SJSA1 (cell line): ENCODE measurements at places on chromosomes 1 and 21.

GRCh38 chr21:42040411-42041180 lies 30.4 kb upstream of the ZBTB21 start:
- peak; percentile 98 for DNase-seq

- DNase-seq, result no peak
These were observed 6.9 kb upstream of the TTLL10 start for GRCh38 chr1:1166642-1167397.

DNA sequence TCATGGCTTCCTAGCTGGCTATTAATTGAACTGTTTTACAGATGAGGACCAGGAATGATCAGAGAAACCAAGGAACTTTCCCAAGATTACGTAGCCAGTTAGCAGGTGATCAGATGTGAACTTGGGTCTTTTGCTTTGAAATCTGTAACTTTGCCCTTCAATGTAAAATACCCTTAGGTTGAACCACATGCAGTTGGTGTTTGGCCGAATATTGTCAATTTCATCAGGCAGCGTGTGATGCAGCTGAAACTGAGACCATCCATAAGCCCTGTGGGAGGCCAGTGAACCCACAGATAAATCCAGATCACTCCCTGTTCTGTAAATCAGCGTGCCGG lies 150.8 kb downstream of the ETS2 start:
- no peak for DNase-seq

DNA sequence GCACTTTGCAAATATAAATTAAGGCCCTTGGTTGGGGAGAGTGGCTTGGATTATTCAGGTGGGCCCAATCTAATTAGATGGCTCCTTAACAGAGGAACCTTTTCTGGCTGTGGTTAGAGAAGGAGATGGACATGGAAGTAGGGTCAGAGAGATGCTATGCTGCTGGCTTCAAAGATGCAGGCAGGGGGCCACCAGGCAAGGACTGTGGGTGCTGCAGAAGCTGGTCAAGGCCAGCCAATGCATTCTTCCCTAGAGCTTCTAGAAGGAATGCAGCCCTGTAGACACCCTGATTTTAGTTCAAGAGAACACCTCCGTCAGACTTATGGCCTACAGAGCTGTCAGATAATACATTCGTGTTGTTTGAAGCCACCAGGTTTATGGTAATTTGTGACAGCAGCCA lies 3.7 kb upstream of the TMEM9 start:
- no peak for DNase-seq

DNA sequence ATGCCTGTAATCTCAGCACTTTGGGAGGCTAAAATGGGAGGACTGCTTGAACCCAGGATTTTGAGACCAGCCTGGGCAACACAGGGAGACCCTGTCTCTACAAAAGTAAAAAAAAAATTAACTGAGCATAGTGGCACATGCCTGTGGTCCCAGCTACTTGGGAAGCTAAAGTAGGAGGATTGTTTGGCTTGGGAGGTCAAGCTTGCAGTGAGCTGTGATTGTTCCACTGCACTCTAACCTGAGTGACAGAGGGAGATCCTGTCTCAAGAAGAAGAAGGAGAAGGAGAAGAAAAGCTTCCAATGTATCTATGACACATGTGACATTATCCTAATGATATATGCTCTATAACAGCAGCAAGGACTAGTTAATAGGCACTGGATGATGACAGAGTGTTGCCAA lies 20.1 kb upstream of the ARHGAP29 start:
- DNase-seq, result no peak

DNA sequence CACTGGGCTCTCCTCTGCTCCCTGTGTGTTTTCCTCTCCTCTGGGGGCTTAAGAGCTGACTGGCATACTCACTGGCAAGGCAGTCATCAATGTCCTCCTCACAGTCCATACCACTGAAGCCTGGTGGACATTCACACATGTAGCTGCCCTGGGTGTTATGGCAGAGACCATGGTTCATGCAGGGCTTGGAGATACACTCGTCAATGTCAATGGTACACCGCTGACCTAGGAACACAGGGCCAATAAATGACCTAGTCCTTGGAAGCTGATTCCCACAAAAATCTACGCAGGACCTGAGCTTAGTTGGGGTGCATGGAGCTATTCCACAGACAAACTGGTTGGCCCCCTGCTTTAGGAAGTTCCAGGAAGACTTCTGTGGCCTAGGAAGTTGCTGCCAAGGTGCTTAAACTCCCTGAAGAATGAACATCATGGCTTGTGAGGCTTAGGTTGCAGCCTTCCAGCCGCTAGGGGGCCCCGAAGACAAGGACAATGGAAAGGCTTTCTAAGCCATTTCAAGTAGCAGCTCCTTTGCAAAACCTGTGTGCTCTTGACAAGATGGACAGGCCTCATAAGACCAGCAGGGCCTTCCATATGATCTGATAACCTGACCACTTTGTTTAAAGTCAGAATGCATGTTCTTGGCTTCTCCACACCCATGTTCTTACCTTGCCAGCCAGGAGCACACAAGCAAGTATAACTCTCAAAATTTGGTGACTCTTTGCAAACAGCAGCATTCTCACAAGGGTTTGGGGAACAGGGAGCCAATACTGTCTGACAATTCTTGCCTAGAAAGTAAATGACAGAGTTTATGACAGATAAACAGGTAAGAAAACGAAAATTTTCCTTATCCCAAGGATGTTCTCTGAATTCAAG lies 52.3 kb upstream of the ADAM30 start:
- peak; percentile 80 for DNase-seq

GRCh38 chr1:247103859-247104591 lies at the start of gene ZNF669:
TSS of gene ZNF669 (minus strand) at chr1:247104356. CDS start at chr1:247104199, 157 bp downstream.
- peak; percentile 96 for DNase-seq

DNA sequence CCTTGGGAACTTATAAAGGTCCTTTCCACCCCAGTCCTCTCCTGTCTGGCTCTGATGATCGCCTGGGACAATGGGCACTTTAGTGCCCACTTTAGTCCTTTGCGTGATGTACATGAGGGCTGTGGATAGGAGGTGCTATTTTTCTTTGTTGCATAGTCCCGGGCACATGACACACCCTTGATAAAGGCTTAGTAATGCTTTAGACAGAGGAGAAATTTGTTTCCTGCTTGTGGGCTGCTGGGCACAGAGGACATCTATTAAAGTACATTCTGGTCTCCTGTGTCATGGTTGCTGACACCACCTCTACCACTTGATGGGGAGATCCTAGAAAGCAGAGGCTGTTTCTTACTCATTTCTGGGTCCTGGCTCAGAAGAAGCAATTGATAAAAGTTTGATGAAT lies 5.4 kb upstream of the KNCN start:
- DNase-seq, result peak; percentile 28

- peak; percentile 65 for DNase-seq
These were observed 13.5 kb upstream of the TNFRSF1B start for GRCh38 chr1:12153181-12153785.

- no peak for DNase-seq
These were observed 51.7 kb downstream of the BACE2 start for GRCh38 chr21:41219498-41220207.

DNA sequence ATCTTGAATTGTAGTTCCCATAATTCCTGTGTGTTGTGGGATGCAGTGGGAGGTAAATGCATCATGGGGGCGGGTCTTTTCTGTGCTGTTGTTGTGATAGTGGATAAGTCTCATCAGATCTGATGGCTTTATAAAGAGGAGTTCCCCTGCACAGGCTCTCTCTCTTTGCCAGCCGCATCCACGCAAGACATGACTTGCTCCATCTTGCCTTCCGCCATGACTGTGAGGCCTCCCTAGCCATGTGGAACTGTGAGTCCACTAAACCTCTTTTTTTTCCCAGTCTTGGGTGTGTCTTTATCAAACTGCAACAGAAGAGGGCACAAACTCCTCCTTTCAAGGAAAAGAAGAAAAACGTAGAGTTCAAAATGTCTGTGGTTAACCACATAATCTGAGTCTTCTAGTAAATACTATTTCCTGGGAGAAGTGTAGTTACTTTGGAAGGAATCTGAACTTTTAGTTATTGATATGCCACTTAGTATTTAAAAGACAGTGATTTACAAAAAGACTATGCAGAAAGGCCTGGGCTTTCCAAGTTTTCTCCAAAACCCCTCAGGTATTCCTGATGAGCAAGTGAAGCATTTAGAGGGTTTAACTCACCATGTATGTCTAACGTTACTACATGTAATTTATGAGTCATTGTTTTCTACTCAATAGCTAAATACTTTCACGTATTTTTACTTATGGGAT lies 10.0 kb downstream of the ADAMTS1 start:
- DNase-seq, result no peak

- DNase-seq, result no peak
These were observed 166.7 kb downstream of the SIPA1L2 start for GRCh38 chr1:232463225-232463624.

- no peak for DNase-seq
These were observed 41.6 kb upstream of the GUCA2A start for GRCh38 chr1:42206164-42206563.

- no peak for DNase-seq
These were observed 1.6 kb upstream of the PANK4 start for GRCh38 chr1:2528016-2528415.

DNA sequence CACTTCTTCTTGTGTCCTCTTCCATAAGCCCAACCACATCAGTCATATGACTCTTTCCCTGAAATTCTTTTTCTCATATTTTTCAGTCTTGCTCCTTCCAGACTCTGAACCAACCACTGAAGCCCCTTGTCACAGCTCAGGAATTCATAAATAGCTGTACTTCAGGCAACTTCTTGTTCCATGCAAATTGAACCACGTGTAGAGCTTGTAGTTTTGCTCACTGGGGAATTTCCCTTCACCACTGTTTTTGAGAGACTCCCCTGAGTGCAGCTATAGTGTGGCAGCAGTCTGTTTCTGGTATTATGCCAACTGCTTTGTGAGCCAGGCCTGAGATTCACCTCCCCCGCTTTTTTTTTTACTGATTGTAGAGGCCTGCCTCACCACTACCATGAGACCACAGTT lies 150.3 kb upstream of the SPAG17 start:
- peak; percentile 18 for DNase-seq

DNA sequence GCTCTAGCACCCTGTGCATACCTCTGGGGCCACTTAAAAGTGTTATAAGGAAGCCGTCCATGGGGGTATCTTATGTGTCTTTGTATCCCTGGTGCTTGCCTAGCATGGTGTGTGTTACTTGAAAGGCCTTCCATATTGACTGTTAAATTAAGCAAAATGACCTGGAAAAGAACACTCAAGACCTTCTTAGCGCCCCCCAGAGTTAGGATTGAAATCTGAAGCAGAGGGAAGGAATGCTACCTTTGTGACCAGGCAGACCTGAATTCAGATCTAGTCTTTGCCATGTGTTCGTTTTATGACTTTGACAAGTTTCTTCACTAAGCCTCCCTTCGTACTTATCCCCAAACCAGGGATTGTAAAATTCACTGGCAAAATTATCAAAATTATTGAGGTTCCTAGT lies 59.9 kb downstream of the SLC22A15 start:
- no peak for DNase-seq

GRCh38 chr21:42376338-42376982 lies 10.1 kb upstream of the TFF1 start:
- no peak for DNase-seq

- no peak for DNase-seq
These were observed 84.0 kb downstream of the FMO4 start for GRCh38 chr1:171397851-171398469.

DNA sequence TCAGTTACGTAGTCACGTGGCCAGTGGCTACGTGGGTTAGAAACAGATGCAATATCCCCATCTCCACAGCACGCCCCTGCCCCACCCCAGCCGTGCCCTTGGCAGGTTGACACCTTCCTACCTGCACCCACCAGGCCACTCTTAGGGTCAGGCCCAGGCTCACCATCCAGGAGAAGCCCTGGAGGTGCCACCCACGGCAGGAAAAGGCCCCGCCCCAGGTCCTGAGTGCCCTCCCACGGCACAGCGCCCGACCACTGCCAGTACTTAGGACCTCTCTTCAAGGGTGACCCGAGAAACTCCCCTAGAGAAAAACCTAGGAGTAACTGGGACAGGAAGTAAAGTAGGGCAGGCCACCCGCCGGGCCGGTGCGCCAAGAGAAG lies 1.5 kb downstream of the C1orf35 start:
- no peak for DNase-seq

DNA sequence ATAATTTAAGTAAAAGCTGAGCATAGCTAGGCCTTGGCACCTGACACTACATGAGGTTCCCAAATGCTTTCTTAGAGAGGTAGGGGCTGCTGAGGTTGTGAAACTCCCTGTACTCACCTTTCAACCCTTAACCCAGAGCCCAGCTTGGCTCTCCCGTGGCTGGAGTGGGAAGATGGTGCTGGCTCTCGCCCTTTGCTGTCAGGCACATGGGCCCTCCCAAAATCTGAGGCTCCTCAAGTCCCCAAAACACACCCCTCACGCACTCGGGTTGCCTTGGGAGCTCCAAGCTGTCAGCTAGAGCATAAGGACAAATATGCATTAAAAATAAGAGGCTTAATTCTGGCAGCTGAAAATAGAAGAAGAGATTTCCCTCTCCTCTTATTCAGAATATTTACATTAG lies 46.7 kb upstream of the PLPPR4 start:
- no peak for DNase-seq

DNA sequence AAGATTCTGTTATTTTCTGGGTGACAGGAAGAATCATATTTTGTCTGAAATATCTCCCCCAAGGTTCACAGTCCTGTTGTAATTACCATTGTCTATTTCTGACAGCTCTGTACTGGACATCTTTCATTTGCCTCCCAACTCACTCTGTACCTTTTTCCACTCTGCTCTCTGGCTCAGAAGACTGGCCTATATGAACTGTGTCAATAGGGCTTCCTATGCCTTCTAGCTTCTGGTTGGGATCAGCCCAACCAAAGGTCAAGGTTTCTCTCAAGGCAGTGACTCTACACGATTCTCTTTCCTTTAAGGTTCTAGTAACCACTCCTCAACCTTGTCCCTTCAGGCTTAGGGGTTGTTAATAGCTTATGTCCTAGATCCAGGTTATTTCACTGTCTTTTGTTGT lies 17.5 kb downstream of the KLHL12 start:
- DNase-seq, result no peak

- DNase-seq, result no peak
These were observed 58.3 kb downstream of the KIF21B start for GRCh38 chr1:200965111-200965805.

GRCh38 chr1:204630132-204630905 lies 55.2 kb downstream of the LRRN2 start:
- DNase-seq, result no peak

DNA sequence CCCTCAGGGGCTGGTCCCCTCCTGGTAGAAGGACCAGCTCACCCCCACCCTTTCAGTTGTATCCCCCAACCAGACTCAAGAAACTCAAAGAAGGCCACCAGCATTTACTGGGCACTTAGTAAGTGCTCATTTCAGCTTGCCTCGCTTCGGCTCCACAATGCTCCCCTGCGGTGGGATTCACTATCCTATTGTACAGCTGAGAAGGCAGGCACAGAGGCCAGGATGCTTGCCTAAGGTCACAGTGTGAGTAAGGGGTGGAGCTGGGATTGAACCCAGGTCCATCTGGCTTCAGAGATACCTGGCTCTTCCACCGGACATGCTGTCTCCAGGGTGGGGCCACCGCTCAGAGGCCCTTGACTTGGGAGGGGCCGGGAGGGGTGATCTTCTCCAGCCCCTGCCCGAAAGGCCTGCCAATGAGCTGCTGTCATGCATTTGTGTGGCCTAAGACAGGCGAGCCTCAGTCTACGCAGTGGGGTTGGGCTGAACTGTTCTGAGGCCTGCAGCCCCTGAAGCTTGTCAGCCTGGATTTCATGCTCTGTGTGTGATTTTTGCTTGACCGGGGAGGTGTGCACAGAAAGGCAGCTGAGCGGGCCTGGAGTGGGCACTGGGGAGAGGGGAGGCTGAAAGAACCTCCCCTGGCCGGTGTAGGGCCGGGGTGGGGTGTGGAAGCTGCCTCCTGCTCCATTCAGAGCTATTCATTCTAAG lies 48.1 kb downstream of the DMRTB1 start:
- DNase-seq, result no peak
